ENCODE measurements at places on chromosomes 2 and 18.

DNA sequence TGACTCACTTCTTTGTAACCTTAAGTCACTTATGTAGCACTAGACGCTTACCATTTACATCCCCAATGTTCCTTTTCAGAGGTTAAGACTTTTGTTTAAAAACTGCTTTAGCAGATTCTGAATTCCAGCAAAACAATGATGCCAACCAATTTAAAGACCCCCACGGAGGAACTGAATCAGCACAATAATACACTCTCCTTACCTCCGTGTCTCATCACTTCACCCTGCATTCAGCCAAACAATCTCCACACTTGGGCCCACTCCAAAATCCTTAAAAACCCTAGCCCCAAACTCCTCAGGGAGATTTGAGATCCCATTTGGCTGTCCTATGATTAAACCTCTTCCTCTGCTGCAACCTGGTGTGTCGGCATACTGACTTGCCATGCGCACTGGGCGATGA lies 153.9 kb downstream of the B3GNT2 start:
- no peak for DNase-seq

DNA sequence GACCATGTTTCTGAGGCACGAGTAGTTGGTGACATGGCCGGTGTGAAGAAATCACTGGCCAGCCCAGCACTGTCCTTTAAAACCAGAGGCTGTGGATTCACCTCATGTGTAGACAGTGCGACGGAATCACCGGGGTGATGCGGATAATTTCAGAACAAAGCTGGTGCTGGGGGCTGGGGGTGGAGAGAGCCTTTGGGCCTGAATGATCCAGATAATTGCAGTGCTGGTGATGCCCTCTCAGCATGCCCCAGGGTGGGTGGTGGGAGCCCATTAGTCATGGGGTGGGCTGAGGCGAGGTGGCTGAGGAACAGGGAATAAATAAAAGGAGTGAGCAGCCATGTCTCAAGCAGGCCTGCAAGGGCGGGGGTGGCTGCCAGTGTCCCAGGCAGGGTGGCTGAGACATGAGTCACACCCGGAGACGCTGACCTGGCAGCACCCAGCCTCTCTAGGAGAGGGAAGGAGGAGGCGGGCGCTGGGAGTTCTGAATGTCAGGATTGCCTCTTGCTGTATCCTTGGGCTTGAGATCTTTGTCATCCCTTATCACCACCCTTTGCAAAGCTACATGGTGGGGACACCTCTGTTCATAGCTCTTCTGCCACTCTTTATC lies 151.1 kb upstream of the MSH6 start:
- DNase-seq = peak; percentile 92

DNA sequence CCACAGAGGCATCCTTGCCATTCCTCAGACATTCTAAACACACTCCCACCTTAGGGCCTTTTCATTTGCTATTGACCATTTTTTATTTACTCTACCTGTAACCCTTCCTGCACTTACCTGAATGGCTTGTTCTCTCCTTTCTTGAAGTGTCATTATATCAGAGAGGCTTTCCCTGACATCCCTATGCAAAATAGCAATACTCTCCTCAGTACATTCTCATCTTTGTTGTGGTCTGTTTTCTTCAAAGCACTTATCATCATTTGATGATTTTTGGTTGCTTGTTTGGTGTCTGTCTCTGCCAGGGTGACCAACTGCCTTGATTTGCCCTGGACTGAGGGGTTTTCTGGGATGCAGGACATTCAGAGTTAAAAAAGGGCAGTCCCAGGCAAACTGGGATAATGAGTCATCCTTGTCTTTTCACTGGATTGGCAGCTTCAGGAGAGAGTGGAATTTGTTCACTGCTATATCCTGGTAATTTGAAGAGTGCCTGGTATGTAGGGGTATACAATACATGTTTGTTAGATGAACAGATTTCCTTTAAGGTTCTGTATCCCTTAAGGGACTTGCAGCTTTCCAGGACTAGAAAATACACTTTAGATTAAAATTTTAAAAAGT lies 102.4 kb downstream of the BABAM2 start:
- peak; percentile 81 for DNase-seq

DNA sequence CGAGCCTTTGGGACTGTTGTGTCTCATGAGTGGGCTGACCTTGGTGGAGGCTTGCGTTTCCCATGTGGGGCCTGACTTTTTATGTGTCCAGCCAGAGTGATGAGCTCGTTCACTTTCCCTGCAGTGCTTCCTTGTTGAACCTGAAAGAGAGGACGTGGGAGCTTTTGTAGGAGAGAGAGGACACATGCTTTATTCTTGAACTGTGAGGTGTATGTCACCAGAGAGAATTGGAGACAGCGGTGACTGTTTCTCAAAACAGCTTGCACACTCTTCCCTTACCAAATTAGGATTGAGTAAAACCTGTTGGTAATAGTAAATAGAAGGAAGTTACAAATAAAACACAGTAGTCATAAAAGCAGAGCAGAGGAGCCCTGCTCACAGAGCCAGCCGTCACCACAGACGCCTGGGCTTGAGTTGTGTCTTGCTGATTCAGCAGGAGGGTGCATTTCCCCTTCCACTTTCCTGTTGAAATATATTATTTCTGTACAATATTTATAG lies 60.7 kb downstream of the INPP4A start:
- no peak for DNase-seq

GRCh38 chr18:36572135-36572856 lies 256.5 kb downstream of the TPGS2 start:
- peak; percentile 30 for DNase-seq

- no peak for DNase-seq
Observed at GRCh38 chr2:174342686-174343342, 8.1 kb downstream of the SP9 start.

GRCh38 chr2:235804676-235805075 lies 310.8 kb downstream of the AGAP1 start:
- DNase-seq = no peak

DNA sequence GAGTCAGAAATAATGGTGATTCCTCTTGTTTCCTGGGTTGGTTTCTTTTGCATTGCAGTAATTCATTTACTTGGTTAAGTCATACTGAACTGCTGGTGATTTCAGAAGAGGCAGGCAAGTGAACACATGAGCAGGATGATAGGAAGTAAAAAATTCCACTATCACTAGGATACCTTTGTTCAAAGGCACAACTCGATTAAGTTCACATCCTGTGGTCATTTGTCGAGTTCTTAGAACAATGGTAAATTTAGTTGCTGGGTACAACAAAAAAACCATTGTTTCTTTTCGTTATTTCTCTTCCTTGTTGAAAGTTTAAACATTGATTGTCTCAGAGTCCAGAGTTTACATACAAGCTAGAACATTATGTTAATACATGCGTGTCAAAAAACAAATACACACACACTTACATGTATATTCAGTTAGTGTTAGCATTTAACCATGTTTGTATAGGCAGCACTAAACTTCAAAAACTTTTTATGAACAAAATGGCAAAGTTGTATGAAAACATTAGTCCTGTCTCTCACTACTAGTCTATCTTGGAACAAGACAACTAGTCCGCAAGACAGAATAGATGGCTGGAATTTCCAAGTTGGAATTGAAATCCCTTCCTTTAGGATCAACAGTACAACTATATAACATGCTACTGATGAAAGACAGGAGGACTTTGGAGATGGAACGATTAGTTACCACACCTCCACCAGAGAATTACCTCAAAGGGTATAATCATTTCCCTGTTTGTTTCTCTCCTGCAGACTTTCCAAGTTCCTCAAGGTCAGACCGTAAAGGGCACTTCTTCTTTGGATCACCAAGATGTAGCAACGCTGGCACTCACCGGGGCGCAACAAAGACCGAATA lies 26.2 kb downstream of the STK39 start:
- no peak for DNase-seq

GRCh38 chr2:128237911-128238697 lies 80.6 kb downstream of the HS6ST1 start:
- DNase-seq = no peak

DNA sequence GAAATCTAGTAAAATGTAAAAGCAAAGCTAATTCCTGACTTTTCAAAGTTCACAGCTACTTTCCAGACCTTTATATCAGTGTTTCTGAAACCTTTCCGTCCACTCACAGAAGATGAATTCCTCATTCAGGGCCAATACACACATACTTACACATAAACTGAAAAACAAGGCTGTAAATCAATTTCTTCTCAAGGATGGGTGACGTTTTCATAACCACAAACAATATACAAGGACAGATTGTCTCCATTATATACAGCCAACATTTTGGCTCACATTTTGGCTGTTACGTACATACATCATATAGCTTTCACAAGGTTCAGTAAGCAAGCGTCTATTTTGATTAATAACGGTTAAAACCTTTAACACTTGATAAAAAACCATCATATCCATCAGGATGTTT lies 1.4 kb downstream of the RPRD1A start:
- no peak for DNase-seq

GRCh38 chr18:43034683-43035500 lies 80.6 kb downstream of the RIT2 start:
- no peak for DNase-seq

DNA sequence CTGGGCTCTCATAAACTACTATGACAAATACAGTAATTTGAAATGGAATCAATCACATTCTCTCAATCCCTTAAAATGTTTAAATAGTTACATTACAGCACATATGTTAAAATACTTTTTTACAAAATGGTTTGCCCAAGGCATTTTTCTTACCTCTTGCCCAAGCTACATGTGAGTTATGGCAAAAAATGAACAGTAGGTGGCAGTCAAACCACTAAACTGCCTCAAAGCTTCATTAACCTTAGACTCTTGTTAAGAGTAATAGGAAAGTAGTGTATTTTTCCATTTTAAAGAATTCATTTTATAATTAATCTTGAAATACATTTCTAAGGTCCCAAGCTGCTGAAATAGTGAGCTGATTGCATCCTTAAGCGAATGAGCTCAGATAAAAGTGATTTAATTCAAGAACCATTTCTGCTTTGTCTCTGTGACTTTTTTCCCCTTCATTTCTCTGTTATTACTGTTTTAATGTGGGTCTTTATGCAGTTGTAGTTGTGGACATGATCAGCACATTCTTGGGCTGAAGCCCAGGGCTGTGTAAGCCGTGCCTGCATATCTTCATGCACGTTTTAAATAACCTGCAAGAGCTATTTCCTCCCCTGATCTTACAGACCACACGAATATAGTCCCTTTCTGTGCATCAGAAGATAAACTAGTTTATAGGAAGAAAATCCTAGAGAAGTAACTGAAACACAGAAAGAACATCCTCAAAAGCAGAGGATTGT lies 311.8 kb downstream of the LNPK start:
- peak; percentile 18 for DNase-seq

GRCh38 chr2:151630372-151630771 lies 103.9 kb downstream of the NEB start:
- DNase-seq = no peak

GRCh38 chr18:55199291-55199963 lies 240.2 kb upstream of the CCDC68 start:
- DNase-seq = no peak

DNA sequence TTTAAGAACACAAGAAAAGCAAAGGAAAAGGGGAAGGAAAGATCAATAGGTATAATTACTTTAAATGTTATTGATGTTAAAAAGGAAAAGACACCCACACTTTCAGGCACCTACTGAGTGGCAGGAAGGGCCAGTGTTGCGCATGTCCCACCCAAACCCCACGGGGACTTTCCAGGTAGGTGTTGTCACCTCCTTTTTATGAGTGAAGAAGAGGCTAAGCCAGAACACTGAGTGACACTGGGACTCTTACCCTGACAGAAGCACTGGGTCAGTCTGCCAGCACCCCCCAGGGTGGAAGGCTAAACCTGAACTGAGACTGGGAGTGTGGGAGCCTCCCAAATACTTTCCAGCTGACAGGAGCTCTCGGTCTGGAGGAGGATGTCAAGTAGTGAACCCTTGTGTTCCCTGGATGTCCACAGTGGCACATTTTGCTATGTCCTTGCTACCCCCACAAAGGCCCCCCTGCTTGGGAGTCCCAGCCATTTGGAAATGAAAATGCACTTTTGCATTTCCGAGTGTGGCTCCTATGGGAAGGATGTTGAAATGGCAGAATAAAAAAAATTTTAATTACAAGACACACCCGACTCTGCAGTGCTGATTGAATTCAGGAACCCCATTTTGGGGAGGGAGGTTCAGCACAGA lies 90.9 kb upstream of the SMAD2 start:
- no peak for DNase-seq

GRCh38 chr2:16189836-16190160 lies 249.4 kb downstream of the MYCN start:
- DNase-seq = no peak

DNA sequence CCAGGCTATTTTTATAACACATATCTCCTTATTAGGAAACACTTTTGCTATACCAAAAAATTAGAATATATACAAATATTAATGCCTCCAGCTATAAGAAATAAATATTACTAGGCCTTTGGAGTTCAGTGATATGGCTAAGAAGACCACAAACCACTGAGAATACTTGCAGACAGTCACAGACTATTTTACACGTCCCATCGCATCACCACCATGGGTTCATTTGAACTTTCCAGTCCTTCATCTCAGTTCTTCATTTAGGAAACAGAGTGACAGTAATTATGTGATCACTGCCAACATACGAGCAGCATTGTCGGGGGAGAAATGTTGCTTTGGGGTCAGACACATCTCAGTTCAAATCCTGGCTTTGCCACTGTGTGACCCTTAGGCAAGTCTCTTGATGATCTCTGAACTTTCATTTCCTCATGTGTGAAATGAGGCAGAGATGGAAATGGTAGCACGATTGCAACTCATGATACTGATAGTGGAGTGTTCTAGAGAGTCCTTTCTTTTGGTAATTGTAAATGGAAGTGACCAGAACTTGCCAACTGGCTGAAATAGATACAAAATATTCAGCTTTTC lies 138.9 kb upstream of the NRP2 start:
- DNase-seq = no peak

DNA sequence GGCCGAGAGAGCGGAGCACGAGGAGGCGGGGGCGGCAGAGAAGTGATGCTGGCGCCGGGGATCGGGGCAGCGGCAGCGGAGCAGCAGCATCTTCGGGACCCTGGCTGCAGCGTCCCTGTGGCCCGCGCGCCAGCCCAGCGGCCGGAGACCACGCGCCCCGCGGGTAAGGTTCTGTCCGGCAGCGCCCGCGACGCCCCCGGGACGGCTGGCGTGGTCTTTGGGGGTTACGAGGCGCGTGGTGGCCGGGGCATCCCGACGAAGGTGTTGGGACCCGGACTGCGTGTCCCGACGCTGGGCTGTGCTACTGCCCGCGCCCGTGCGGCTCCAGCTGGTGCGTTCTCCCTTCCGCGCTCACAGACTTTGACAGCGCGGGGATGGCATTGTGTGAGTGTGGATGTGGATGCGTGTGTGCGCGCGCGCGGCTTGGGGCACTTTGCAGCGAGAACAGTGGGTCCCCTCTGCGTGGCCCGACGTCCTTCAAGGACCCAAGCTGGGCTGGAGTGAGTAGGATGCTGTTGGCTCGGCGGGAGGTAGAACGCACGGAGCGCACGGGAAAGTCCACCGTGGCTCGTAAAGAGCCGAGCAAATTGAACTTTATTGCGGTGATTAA lies 405.0 kb downstream of the XIRP2 start:
- peak; percentile 2 for DNase-seq

DNA sequence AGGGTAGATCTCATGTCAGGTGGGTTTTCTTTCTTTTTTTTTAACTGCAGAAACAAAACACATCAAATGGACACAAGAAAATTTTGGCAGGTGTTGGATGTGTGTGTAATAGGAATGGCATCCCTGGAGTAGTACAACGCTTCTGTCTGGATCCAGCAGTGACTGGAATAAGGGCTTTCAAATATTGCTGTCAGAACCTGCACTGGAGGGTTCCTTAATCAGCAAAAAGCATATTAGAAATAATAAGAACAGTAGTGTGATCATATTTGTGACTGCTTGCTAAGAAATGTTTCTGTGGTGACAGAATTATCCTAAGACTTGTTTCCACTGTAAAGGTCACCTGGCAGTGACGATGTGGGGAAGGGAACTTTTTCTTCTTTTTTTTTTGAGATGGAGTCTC lies 30.8 kb downstream of the CREG2 start:
- peak; percentile 66 for DNase-seq
